SJSA1 (cell line): ENCODE measurements at places on chromosomes 11 and 22. TPM values are rescaled to one million over a fixed set of nuclear protein-coding genes. Genes with fewer than 3 reads are reported as not detected.

Gene AQP11
- total RNA-seq, result 0.18 TPM in 1 of 2 replicates, not detected in the other

GRCh38 chr11:108405706-108406105 is 61.6 kb downstream of the C11orf65 start:
- no peak overlapping the region for H3K27ac ChIP-seq
- no peak overlapping the region for H3K4me3 ChIP-seq
- no peaks in the 10 kb centered on the region for H3K27me3 ChIP-seq
- no peak for DNase-seq

Gene HTR3A
- total RNA-seq, result not detected in 2 replicates

DNA sequence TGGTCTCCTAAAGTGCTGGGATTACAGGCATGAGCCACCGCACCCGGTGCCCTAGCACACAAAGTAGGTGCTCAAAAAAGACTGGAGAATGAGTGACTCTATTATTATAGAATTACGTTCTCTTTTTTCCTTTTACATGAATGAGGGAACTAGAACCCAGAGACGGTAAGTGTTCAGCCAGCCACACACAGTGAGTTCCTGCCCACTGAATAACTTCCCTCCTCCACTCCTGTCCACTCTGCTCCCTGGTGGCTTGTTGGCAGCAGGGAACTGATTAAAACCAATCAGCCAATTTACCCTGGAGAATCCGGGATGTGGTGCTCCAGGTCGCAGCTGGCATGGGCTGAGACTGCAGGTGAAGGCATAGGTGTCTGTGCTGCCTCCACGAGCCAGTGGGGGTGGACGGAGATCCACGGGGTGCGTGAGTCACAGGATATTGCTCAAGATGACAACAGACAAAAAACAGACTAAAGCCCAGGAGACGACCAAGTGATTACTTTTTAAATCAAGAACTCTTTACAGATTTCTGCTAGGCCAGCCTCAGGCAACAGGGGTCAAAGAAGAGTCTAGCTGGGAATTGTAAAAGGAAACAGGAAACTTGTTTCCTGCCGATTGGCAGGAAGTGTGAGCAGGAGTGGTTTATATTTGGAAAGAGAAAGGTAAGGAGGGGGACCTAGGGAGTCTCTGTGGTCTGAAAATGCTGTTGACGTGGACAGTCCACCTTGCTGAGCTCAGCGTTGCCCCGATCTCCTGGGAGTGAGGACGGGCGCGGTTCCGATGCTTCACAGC is 95.2 kb upstream of the TP53I11 start:
- H3K4me3 ChIP-seq, result no peak overlapping the region
- no peaks in the 10 kb centered on the region for H3K27me3 ChIP-seq
- H3K27ac ChIP-seq, result no peak overlapping the region
- peaks cover 15% of the 10 kb centered on the region for H3K4me1 ChIP-seq
- no peaks in the 10 kb centered on the region for H3K36me3 ChIP-seq
- no peak for DNase-seq

GRCh38 chr22:23221351-23221804 is 41.1 kb downstream of the BCR start:
- H3K4me3 ChIP-seq, result no peak overlapping the region
- no peaks in the 10 kb centered on the region; the same call in 1 of the 2 replicates for H3K36me3 ChIP-seq
- no peaks in the 10 kb centered on the region for H3K27me3 ChIP-seq
- H3K4me1 ChIP-seq, result peaks cover 67% of the 10 kb centered on the region

GRCh38 chr22:44408829-44409192 is 89.2 kb downstream of the RTL6 start:
- no peaks in the 10 kb centered on the region; the same call in 1 of the 2 replicates for H3K4me1 ChIP-seq
- H3K27ac ChIP-seq, result no peak overlapping the region
- no peak for DNase-seq
- no peaks in the 10 kb centered on the region for H3K36me3 ChIP-seq
- H3K4me3 ChIP-seq, result no peak overlapping the region
- no peaks in the 10 kb centered on the region for H3K27me3 ChIP-seq

Gene SLC43A3
- total RNA-seq, result 49.5 and 62.2 TPM in 2 replicates

Gene PARVG
- not detected in 2 replicates for total RNA-seq

Gene PANX2
- total RNA-seq, result 0.13 and 0.58 TPM in 2 replicates

GRCh38 chr11:14232652-14233051 is 126.3 kb downstream of the RRAS2 start:
- no peaks in the 10 kb centered on the region for H3K27me3 ChIP-seq
- no peak overlapping the region for H3K4me3 ChIP-seq
- no peaks in the 10 kb centered on the region for H3K36me3 ChIP-seq
- H3K27ac ChIP-seq, result no peak overlapping the region

GRCh38 chr22:43642319-43643206 is 169.5 kb downstream of the EFCAB6 start:
- no peaks in the 10 kb centered on the region for H3K4me1 ChIP-seq
- H3K4me3 ChIP-seq, result no peak overlapping the region
- no peak for DNase-seq
- no peak overlapping the region for H3K27ac ChIP-seq
- H3K27me3 ChIP-seq, result peaks cover 3% of the 10 kb centered on the region; the same call in 1 of the 2 replicates

DNA sequence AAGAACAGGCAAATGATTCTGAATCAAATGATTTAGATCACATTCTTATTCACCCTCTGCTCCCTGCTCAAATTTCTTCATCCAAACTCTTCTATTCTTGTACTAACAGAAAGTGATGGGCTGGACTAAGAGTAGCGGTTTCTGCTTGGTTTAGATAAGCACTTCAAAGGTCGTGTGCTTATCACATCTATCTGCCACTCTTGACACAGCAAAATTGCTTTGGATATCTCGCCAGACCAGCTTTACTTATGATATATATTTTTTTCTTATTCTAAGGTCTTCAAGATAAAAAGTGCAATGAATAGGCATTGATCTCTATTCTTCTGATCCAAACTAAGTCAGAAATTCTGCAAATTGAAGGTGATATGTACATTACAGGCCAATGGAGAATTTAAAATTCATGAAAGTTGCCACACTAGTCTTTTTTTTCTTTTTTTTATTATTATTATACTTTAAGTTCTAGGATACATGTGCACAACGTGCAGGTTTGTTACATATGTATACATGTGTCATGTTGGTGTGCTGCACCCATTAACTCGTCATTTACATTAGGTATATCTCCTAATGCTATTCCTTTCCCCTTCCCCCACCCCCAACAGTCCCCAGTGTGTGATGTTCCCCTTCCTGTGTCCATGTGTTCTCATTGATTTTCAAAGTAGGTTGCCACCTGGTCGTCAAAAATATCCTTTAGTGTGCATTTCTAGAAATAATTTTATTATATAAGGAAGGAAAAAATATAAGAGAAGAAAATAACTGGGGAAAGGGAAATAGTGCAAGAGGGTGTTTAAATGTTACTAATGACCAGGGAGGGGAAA is 1941.0 kb upstream of the RAG2 start:
- no peak for DNase-seq
- no peaks in the 10 kb centered on the region for H3K27me3 ChIP-seq
- no peaks in the 10 kb centered on the region for H3K36me3 ChIP-seq
- H3K4me1 ChIP-seq, result peaks cover 10% of the 10 kb centered on the region

GRCh38 chr22:40238425-40239344 is 61.0 kb downstream of the TNRC6B start:
- no peaks in the 10 kb centered on the region for H3K27me3 ChIP-seq
- peak overlapping the region; percentile 80 for H3K27ac ChIP-seq
- peaks cover 34% of the 10 kb centered on the region for H3K4me1 ChIP-seq

- no peak overlapping the region for H3K27ac ChIP-seq
- H3K4me3 ChIP-seq, result no peak overlapping the region
- no peak for DNase-seq
- H3K27me3 ChIP-seq, result no peaks in the 10 kb centered on the region
These were observed 47.8 kb downstream of the ARRB1 start for GRCh38 chr11:75303544-75304224.

- H3K27me3 ChIP-seq, result no peaks in the 10 kb centered on the region; the same call in 1 of the 2 replicates
- 0 out of 2 replicates have a peak overlapping the region, but pooled peaks have one; percentile 8 for H3K27ac ChIP-seq
- peaks cover 8% of the 10 kb centered on the region for H3K4me1 ChIP-seq
- H3K4me3 ChIP-seq, result no peak overlapping the region
These were observed 52.6 kb downstream of the SWAP70 start for GRCh38 chr11:9716275-9717039.

Gene NXPE2
- total RNA-seq, result 0.29 TPM in 1 of 2 replicates, not detected in the other

DNA sequence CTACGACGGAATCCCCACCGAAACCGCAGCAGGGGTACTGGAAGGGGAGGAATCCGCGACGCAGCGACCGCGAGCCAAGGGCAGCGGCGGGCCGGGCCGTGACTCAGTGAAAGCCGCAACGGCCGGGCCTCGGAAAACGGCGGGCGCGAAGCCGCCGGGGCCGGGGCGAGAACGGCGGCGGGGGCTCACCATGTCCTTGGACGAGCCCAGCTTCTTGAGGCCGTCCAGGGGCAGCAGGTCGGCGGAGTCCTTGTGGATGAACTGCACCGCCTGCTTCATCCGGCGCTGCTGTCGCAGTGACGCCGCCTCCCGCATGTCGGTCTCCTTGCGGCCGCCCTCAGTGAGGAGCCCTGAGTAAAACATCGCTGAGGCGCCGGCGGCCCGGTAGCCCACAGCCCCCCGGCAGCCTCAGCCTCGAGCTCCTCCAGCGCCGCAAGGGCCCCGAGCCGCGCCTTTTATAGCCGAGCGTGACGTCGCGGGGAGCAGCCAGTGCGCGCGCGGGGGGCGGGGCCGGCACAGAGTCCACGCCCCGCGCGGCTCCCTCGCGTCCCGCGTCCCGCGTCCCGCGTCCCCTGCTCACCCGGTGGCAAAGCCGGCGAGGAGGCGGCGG is at the start of gene NRIP3:
Gene NRIP3 (minus strand): TSS at position 429 of the 610 bp plus-strand sequence. CDS start 66 bp downstream, at position 363.
- peaks cover 13% of the 10 kb centered on the region for H3K4me1 ChIP-seq
- H3K27ac ChIP-seq, result peak within 1 kb of the TSS; percentile 66
- H3K36me3 ChIP-seq, result no peaks in the 10 kb centered on the region; the same call in 1 of the 2 replicates
- peak; percentile 70 for DNase-seq
- peak within 1 kb of the TSS; percentile 57 for H3K4me3 ChIP-seq
- H3K27me3 ChIP-seq, result no peaks in the 10 kb centered on the region

DNA sequence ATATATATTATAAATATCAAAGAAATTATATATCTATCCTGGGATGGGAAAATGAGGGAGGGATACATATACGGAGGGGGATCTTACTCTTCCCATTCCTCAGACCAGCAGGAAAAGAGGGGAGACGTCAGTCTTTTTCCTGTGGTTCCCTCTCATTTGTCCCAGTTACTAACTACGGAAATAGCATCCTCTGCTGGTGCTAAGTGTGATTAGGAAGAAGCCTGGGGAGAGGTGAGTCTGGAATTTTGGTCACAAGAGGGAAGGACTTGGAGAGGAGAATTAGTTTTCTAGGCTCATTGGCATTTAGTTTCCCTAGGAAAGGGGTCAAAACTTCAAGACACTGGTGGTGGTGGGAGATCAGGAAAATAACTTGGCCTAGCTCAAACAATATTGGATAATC is 11.6 kb downstream of the MED19 start:
- peaks cover 82% of the 10 kb centered on the region for H3K36me3 ChIP-seq
- no peaks in the 10 kb centered on the region for H3K27me3 ChIP-seq
- no peak for DNase-seq
- H3K27ac ChIP-seq, result no peak overlapping the region

Gene MPZL2
- not detected in 2 replicates for total RNA-seq

DNA sequence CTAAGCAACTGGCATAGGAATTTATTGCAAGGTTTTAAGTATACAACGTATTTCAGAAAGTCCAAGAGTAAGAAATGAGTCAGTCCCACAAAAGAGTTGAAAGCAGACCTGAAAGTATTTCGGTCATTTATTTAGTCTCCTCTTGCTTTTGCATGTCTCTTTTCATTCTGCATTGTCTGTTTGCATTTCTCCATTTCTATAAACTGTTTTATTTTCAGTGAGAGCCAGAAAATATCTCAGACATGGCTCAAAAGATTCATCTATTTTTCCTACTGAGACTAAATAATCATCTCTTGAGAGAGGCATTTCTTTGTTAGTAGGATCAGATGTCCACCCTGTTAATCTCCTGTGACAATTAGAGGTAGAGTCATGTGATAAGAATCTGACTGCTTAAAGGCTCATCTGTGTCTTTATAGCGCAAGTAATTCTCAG is 219.1 kb upstream of the CCDC179 start:
- no peaks in the 10 kb centered on the region for H3K27me3 ChIP-seq
- peaks cover 27% of the 10 kb centered on the region for H3K4me1 ChIP-seq
- H3K4me3 ChIP-seq, result no peak overlapping the region
- H3K27ac ChIP-seq, result peak overlapping the region; percentile 52
- peak; percentile 62 for DNase-seq

- H3K36me3 ChIP-seq, result no peaks in the 10 kb centered on the region
- no peak overlapping the region for H3K4me3 ChIP-seq
- H3K4me1 ChIP-seq, result 0 out of 2 replicates have a peak, but pooled peaks cover 3% of the 10 kb centered on the region
- no peak for DNase-seq
These were observed 97.1 kb upstream of the SYT13 start for GRCh38 chr11:45383224-45383623.

- H3K4me3 ChIP-seq, result no peak overlapping the region
- no peak overlapping the region for H3K27ac ChIP-seq
- H3K4me1 ChIP-seq, result peaks cover 44% of the 10 kb centered on the region
- H3K36me3 ChIP-seq, result peaks cover 77% of the 10 kb centered on the region
These were observed 110.1 kb downstream of the ETS1 start for GRCh38 chr11:128477278-128477677.

Gene PISD
- total RNA-seq, result 22.4 and 33.1 TPM in 2 replicates

DNA sequence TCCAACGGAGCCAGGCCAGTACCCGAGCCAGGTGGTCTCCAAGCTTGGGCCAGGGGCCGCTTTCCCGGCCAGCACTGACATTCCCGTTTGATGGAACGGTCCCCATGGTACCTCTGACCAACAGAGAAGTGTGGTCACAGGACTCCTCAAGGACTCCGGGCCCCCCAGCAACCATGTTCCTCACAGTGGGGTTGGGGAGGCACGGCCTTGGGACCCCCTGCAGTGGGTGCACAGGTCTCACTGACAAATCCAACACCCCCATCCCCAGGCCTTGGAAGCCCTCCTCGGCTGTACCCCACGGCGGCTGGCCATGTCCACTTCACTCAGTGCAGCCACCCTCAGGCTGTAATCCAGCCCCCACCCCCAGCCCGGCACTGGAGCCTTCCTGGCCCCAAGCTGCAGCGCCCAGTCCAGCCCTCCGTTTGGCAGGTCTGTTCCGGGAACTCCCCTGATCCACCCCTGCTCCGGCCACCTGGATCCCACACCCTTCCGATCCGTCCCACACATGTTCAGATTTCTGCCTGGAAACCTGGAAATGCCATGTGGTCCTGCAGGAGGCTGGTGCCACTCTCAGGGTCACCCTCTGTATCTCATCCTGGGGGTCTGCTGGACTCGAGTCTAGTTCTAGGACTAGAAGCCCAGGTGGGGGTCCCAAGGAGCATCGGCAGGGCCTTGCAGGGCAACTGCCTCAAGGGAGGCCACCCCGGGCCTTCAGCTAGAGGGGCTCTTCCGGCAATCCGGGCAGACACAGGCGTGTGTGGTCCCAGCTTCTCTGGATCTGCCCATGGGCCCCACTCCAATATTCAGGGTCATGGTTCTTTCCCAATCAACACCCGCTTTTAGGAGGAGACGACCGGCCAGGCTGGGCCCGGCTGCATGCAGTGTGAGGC is 26.6 kb downstream of the TBX1 start:
- no peak overlapping the region for H3K4me3 ChIP-seq
- H3K36me3 ChIP-seq, result peaks cover 6% of the 10 kb centered on the region; the same call in 1 of the 2 replicates
- H3K27me3 ChIP-seq, result no peaks in the 10 kb centered on the region
- no peak for DNase-seq
- no peak overlapping the region for H3K27ac ChIP-seq

GRCh38 chr22:46394622-46395021 is 59.1 kb downstream of the TRMU start:
- peaks cover 14% of the 10 kb centered on the region for H3K4me1 ChIP-seq
- DNase-seq, result no peak
- H3K36me3 ChIP-seq, result no peaks in the 10 kb centered on the region
- no peak overlapping the region for H3K4me3 ChIP-seq
- H3K27ac ChIP-seq, result no peak overlapping the region
- H3K27me3 ChIP-seq, result no peaks in the 10 kb centered on the region
